Pulmonary artery endothelial cell (primary cell): ENCODE measurements at places on chromosomes 12 and 14. TPM values are rescaled to one million over a fixed set of nuclear protein-coding genes. Genes with fewer than 3 reads are reported as not detected.

The TSPAN8 gene
- 0.18 and 0.33 TPM in 2 replicates for total RNA-seq

The TEX52 gene
- not detected in 2 replicates for total RNA-seq

- DNase-seq = no peak
Measured at GRCh38 chr12:116759783-116760621, 21.9 kb downstream of the RNFT2 start.

DNA sequence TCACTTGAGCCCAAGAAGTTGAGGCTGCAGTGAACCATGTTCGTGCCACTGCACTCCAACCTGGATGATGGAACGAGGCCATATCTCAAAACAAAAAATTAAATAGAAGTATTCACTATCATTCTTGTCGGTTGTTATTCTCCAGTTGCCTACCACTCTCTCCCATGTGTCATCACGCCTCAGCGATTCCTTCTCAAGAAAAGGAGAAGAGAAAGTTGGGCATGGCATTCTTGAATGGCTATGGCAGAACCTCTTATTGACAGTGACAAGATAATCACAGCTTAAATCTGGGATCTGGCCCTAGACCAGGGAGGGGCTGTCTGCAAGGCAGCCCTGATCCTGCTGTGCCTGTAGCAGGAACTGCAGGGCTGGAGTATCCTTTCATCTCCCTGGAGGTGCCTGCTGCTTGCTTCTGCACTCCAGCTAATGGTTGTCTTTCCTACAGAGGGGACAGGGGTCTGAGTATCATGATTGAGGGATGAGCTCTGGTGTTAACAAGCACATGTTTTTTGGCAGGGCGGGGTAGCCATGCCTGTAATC is 12.8 kb upstream of the MLEC start:
- no peak for DNase-seq

DNA sequence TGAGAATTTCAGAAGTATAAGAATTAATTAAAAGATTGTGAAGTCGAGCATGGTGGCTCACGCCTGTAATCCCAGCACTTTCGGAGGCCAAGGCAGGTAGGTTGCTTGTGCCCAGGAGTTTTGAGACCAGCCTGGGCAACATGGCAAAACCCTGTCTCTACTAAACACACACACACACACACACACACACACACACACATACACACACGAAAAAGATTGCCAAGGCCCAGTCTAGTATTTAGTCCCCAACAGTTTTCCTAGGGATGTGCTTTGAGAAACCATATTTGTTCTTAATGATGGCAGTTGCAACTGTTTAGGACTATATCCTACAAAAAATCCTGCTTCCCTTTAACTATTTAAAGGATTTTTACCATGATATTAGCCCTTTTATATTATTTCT is 6.0 kb downstream of the TBK1 start:
- no peak for DNase-seq

DNA sequence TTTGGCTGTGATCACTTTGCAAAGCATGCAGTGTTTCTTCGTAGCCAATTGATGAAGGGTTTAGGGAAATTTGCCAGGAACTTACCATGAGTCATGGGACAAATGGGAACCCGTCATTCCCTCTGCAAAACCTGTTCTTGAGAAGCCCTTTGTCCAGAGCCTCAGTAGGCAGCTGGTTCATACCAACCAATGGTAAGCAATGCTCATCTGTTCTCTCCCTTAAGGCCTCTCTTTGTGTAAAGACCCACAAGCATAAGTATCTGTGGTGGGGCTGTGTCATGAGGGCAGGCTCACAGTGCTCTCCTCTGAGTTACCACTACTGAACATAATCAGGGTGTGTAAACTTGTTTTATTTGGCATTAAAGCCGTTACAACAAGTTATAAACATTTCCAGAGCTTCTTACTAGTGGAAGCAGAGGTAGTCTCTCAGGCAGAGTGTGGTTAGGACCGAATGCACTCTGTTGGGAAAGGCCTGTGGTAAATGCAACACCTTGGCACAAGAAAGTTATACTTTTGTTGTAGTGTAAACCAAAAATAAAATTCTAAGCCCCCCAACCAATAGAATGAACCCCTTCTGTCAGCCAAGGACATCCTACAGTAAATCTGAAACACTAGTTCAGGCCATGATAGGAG is 119.8 kb downstream of the SINHCAF start:
- DNase-seq = no peak

GRCh38 chr14:57834001-57834598 is 31.8 kb downstream of the SLC35F4 start:
- no peak for DNase-seq

- DNase-seq = no peak
Measured at GRCh38 chr14:92497391-92497790, 16.2 kb upstream of the RIN3 start.

DNA sequence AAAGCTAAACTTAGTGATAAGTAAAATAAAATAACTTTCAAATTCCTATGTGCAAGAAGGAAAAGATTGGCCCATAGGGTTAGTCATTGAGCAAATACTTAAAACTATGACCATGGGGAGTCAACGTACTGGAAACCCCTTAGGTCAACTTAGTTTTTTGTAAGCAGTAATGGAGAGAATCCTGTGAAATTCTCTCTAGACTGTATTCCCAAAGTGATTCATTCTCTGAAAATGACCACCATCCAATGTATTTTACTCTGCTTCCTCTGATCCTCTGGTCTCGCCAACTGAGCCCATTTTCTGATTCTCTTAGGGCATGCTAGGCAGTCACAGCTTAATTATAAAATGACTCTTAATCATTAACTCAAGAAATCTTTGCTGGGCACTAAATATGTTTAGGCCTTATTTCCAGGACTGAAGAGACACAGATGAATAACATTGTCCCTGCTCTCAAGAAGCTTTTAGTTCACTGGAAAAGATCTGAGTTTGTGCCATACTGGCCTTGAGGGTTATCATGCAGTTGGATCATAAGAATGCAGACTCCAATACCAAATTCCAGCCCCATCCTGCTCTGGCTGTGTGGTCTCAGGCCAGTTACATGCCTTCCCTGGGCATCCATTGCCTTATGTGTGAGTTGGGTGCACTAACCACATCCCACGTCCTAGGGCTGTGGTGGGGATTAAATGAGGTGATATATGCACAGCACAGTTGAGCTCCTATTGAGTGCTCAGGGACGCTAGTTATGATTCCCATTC is 732.4 kb downstream of the AACS start:
- no peak for DNase-seq

DNA sequence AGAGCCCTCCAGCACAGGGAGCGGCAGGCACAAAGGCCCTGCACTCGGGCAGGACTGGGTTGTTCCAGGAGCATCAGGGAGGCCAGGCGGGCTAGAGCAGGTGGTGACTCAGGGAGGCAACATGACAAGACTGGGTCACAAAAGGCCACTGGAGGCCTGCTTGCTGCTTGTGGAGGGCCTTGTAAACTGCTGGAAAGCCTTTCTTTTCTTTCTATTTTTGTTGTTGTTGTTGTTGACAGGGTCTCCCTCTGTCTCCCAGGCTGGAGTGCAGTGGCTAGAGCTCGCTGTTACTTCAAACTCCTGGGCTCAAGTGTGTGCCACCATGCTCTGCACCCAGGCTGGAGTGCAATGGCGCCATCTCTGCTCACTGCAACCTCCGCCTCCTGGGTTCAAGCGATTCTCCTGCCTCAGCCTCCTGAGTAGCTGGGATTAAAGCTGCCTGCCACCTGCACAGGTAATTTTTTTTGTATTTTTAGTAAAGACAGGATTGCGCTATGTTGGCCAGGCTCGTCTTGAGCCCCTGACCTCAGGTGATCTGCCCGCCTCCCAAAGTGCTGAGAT is 11.8 kb upstream of the RCOR1 start:
- no peak for DNase-seq

DNA sequence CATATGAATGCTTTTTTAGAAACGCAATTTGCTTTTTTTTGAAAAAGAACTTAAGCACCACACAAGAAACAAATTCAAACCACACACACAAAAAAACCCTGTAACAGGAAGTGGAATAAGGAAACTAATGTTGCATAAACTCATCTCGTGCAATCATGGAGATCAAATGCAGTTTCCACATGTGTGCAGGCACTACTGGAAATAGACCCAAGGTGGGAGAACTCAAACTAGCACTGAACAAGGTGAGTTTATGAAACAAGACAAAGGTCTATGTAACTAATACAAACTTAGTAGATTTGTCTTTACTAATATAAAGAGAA is 17.5 kb downstream of the NIN start:
- no peak for DNase-seq

- no peak for DNase-seq
Measured at GRCh38 chr14:53947094-53947445, 9.6 kb downstream of the BMP4 start.

GRCh38 chr12:21502164-21502496 is 541 bp downstream of the GOLT1B start:
- DNase-seq = no peak

- no peak for DNase-seq
Measured at GRCh38 chr14:59583755-59584154, 7.1 kb upstream of the CCDC175 start.

DNA sequence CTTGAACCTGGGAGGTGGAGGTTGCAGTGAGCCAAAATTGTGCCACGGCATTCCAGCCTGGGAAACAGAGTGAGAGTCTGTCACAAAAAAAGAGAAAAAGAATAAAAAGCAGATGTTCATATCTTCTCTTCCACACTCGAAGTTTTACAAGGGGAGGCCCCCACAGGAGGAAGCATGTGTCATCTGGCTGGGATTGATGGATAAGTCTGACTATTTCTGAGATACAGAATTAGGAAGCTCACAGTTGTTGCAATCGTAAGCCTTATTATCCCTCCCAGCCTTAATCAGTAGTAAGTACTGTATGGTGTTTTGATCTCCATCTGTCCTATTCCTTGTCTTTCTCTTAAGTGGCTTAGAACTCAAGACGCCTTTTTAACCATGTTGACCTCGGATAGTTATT is 31.9 kb upstream of the RASSF8 start:
- no peak for DNase-seq
